AG20443 (cell line): ENCODE measurements at places on chromosomes 12 and 14.

- DNase-seq = peak; percentile 40
These were observed 224.8 kb downstream of the SLC16A7 start for GRCh38 chr12:59820594-59821011.

DNA sequence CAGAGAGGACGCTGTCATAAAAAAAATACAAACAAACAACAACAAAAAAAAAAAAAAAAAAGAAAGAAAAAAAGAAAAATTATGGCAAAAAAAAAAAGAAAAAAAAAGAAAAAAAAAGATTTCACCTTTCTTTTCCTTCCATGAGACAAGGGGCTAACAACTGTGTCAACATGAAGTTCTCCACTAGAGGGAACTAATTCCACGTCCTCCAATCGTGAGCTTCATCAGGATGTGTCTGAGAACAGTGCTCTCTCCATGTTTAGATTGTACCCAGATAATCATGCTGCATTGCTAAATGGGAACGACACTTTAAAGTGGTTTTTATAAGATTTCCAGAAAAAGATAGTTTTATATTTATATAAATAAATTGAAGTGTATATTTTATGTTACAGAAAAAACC is 96.2 kb upstream of the PTPRB start:
- peak; percentile 78 for DNase-seq

GRCh38 chr14:70804556-70805162 is 4.7 kb downstream of the MAP3K9 start:
- DNase-seq = peak; percentile 27

- no peak for DNase-seq
These were observed 14.7 kb downstream of the PEBP1 start for GRCh38 chr12:118150625-118151024.

DNA sequence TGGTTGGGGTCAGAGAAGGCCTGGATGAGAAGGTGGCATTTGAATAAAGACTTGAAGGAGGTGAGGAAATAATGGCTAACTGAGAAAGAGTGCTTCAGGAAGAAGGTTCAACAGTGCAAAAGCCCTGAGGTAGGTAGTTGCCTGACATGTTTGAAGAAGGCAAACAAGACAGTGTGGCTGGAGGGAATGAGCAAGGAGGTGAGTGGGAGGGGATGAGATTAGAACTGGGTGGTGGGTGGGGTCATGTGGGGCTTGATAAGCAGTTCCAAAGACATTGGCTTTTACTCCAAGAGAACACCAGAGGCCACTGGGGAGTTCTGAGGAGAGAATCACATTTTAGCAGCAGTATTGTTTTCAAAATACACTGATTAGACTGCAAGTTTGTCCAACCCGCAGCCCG is 50.5 kb downstream of the HSPB8 start:
- no peak for DNase-seq

GRCh38 chr12:19085090-19085489 is 44.4 kb upstream of the PLEKHA5 start:
- no peak for DNase-seq

- no peak for DNase-seq
These were observed 17.4 kb downstream of the LRP6 start for GRCh38 chr12:12249216-12250050.

DNA sequence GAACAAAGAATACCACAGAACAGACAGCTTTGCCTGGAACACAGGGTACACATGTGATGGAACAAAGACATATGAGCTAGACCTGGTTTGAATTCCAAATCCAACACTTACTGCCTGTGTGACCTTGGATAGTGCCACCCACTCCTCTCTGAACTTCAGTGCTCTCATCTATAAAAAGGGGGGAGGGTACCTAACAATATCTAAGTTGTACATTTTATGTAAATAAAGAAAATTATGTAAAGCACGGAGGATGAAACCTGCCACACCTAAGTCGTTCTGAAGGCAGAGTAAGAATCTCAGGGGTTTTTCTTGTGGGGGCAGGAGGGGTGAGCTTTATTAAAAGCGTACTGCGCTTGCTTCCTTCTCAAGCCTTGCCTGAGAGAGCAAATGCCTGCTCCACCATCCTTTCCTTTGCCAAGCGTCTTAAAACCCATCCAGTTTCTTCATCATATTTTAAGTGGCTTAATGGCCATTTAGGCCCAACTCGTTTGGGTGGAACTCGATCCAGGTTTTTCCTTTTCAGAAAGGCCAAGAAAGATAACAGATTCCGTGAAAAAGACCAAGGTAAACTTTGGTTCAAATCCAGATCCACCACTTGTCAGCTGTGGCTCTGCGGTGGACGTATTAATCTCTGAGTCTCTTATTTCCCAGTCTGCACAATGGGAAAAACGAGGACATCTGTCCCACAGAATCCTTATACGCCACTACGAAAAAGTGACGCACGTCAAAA is 946 bp downstream of the DDX24 start:
- no peak for DNase-seq

DNA sequence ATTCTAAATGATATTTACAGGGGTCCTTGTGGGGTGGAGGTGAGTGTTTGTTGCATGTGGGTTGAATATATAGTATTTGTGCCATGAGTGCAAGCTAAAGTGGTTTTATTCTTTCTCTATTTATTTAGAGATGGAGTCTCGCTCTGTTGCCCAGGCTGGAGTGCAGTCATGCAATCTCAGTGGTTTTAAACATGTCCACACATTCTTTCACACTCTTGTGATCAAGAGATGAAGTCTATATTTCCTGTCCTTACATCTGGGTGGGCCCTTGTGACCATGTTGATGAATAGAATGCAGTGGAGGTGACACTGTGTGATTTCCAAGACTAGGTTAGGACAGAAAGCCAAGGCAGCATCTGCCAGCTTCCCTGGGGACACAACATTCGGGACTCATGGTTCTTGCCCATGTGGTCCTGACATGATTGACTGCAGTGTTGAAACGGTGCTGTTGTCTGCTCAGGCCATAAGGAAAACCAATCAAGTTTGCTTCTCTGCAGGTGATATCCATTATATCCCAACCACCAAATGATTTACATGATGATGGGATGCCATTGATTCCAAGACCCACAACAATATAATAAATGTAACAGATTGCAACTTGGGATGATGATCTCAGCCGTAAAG is 172.6 kb downstream of the SUDS3 start:
- no peak for DNase-seq

GRCh38 chr14:46053221-46053620 is 598.4 kb downstream of the RPL10L start:
- no peak for DNase-seq

DNA sequence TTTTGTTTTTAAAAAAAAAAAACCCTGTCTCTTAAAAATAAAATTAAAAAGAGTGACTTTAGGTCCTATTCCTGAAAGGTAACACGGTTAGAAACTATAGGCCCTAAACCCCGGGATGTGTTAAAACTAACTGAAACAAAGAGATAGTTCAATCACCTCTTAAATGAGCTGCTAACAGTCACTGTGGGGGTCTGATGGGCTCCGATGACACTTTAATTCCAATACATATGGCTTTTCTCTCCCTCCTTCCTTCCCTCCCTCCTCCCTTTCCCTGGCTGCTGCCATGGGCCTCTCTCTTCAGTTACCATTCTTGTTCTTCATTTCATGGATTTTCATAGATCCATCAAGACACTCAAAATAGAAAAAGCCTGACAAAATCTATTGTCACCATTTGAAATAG is 76.6 kb downstream of the RNF34 start:
- DNase-seq = no peak

GRCh38 chr12:47473091-47473490 is 232.7 kb downstream of the RPAP3 start:
- no peak for DNase-seq

DNA sequence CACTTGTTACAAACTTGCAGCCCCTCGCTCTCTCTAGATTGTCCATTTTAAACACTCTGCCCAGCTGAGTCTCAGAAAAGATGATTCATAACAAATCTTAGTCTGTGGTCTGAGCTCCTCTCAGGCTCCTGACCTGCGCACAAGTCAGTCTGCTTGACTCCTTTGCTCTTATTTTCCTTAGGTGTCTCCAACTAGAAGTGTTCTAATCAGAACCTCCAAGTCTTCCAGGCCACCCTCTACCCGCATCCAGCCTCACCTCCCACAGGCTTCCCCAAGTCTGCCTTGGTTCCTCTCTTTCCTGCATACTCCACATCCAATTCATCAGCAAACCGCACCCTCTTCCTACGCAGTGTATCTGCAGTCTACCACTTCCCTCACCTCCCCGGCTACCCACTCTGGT is 42.4 kb upstream of the BDKRB2 start:
- no peak for DNase-seq

DNA sequence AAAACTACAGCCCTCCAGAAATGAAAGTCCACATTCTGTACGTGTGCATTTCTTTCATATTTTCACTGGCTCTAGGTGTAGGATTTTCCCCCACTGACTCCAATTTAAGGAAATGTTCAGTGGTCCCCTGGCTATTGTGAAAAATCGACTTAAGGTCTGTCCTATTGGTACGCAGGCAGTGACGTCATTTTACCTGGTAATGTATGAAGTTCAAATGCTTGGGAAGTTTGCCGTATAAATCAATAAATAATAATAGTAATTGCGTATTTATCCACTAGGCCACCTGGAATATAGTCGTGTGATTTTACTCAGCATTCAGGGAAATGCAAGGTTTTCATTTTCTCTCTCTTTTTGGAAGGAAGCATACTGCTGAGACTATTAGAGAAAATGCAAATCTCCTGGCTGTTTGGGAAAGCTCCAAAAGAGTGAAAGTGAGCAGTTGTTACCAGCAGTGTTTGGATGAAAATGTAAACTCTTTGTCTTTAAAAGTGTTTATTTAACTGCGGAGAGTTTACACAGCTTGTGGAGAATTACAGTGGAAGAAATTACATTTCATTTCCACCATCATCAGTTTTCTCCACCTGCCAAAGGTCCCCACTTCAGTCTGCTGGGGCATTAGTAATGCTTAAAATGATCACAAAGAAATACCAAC is 107.0 kb downstream of the EXOC5 start:
- DNase-seq = no peak

- no peak for DNase-seq
These were observed 4.2 kb downstream of the RDH5 start for GRCh38 chr12:55724226-55724939.

DNA sequence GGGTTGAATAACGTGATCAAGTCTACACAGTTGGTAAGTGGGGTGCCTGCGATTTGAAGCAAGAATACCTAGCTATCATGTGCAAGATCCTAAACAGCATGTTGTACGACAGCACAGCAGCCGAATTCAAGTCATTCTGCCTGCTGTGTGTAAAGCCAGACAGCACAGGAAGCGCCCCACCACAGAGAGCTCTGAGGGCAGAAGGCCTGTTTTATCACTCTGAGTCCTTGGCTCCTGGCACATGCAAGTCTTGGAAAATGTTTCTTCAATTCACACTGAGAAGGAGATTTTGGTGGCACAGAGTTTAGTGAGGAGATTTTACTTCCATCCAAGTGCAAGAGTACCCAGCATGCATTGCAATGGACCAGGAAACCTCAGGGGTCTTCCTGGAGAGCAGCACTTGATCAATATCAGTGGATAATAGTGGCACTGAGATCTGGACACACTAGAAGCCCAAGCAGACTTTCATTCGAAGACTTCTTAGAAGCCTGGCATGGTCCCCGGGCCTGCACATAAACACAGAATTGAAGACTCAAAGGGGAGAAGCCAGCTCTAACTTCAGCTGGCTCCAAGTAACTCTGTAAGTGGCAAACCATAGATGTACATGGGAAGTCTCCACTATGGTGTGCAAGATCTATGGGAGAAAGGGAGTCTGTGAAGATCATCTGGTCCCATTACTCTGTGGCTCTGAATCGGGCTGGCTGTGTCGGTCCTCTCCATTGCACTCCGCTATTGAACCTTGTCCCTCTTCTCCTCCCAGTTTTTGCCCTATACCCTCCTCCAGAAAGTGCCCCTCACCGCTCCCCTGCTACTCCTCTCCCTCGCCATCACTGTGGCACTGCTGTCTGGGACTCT is 1.5 kb upstream of the KRT1 start:
- no peak for DNase-seq

GRCh38 chr12:100215209-100215608 is 14.6 kb downstream of the ACTR6 start:
- no peak for DNase-seq

GRCh38 chr12:64610079-64610659 is at the start of gene RASSF3:
TSS of gene RASSF3 (plus strand) at chr12:64610495. CDS start at chr12:64610633, 138 bp downstream.
- peak; percentile 85 for DNase-seq

GRCh38 chr12:122116707-122117535 is 38.4 kb downstream of the MLXIP start:
- DNase-seq = no peak

- DNase-seq = no peak
These were observed 111.7 kb downstream of the EFCAB11 start for GRCh38 chr14:89842837-89843236.

DNA sequence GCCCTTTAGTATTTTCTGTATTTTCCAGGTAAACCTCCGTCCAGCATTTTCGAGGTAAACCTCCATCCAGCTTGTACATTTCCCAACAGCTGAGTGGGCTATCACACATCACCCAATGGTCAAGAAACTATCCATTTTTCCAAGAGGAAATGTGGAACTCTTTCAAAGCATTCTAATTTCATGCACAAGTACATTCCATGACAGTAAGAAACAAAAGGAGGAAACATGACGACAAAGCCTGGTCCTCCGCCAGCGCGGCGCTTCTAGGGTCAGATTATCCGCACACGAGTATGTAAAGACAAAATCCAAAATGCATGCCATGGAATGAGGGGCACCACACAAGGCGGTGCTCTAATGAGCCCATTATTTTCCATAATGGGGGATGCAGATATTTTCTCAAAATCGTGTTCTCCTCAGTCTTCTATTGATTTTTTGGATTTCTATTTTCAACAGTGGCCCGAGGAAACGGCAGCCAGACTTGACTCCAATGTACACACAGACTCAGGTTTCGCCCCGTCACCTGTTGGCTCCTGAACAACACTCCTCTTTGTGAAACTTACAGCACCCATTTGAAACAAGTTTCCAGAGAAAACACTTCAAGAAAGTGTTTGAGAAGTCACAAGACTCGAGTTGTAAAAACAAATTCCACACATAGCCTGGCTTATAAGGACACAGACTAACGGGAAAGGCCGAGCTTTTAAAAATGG is 107.4 kb downstream of the PRICKLE1 start:
- DNase-seq = no peak
